ENCODE measurements at places on chromosomes 2 and 18.

DNA sequence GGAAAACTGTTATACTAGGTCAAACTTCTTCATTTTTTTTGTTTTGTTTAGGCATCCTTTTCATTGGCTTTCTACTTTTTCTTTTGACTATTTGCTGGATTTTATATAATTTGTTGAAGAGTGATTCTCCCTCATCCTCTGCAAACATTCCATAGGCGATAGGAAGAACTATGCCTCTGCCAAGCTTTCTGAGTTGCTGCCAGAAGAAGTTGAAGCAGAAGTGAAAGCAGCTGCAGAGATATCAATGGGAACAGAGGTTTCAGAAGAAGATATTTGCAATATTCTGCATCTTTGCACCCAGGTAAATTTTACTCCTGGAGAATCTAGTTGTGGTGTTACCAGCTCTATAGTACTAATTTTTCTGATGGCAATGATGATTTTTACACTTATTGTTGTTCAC lies 25.4 kb downstream of the NOP58 start:
- no peak for DNase-seq

GRCh38 chr2:55672630-55673029 lies 21.0 kb downstream of the PNPT1 start:
- no peak for DNase-seq

DNA sequence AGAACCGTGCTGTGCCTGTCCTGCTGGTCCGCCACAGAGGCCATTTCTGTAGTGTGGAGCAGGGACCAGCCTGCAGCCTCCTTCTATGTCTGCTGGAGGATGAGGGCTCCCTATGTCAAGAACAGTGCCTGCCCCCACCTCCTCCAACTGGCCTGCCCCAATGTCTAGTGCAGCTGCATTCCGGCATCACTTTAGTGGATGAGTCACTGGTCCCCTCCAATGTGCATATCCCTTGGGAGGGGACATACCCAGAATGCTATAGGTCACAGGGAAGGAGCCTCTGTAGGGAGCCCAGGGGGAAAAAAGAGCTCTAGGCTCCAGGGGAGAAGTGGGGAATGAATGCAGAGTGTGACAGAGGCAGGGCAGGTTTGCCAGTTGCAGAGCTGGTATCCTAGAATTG lies 219.6 kb downstream of the CELF4 start:
- no peak for DNase-seq

GRCh38 chr2:86072271-86072858 lies 33.3 kb downstream of the POLR1A start:
- DNase-seq: no peak

DNA sequence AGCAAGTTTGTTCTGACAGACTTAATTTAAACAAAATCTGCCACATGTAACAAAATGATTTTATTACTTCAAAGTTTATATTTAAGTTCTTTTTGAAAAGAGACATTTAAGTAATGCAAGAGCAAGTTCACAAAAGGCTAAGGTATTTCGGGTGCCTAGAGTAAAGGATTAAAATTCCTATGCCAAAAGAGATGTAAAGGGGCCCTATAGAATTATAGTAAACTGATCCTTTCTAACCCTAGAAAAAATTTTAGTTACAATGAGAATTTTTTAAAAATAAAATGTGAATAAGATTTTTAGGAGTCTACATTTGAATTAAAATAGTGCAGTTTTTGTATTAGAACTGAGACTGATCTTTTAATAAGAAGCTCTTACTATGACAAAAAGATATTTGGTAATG lies 147.1 kb downstream of the PLEKHA3 start:
- DNase-seq: no peak

Measured in activated T-cell treated with anti-CD3 and anti-CD28 coated beads, Interleukin-2, amount 50 U/mL, for 48 hours (primary cell).